Calu3 (cell line): ENCODE measurements at places on chromosomes 5 and 9.

GRCh38 chr5:179530069-179530998, 20.0 kb upstream of the RUFY1 start:
- no peak for DNase-seq

GRCh38 chr5:170421826-170422225, 32.7 kb upstream of the KCNMB1 start:
- no peak for DNase-seq

GRCh38 chr9:126522612-126523356, 90.9 kb upstream of the LMX1B start:
- no peak for DNase-seq

DNA sequence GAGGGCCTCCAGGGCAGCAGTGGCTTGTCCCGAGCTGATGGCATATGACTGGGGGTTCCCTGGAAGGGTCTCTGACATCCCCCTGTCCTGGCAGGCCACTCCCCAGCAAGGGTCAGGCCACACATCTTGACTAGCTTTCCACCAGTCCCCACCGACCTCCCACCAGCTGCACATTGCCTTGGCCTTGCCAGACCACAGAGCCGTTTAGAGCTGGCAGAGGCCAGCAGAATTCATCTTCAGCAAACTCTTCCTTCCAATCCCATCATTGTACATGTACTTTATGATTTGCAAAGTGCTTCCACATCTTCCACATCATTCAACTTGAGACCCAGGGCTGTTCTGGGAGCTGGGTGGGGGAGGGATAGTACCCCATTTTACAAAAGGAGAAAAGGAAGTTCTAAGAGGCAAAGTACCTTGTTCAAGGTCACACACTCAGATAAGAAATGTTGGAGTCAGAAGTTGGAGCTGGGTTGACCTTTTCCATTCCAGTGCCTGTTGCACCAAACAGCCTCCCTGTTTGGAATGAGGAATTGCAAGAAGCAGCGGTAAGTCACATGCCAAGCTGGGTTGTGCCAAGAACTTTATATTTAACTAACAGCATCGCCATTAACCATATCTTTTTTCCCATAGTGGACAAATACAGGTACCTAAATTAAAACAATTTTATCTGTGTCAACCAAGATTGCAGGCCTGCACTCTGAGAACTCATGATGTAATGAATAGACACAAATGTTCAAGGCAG, 25.8 kb upstream of the COL15A1 start:
- no peak for DNase-seq

- no peak for DNase-seq
Measured at GRCh38 chr5:175471628-175472027, 6.7 kb upstream of the SFXN1 start.

- DNase-seq: no peak
Measured at GRCh38 chr9:2072752-2073405, 57.7 kb downstream of the SMARCA2 start.

- DNase-seq: no peak
Measured at GRCh38 chr9:92385477-92385876, 18.9 kb downstream of the OGN start.

DNA sequence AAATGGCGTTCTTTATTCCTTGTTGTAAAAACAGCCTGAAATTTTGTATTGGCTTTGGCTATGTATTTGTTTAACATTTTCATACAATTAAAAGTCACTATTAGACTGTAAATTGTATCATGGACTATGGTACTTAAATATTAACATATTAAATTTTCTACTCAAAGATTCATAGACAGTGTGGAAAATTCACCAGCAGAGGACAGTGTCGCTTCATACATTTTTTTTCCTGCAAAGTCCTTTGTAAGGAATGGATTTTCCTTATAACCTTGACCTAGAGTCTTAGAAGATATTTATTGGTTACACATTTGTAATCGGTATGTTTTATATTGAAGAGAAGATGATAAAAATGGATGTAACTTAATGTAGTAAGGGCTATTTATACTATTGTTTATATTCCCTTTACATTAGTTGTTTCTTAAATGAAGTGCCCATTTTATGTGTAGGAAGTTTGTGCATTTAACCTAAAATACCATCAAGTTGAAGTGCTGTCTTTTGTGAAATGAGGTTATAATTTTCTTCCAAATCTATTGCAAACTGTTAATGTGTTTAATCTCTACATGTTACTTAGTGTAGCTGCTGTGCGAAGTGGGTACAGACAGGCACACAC, 150.1 kb downstream of the KDM4C start:
- no peak for DNase-seq

DNA sequence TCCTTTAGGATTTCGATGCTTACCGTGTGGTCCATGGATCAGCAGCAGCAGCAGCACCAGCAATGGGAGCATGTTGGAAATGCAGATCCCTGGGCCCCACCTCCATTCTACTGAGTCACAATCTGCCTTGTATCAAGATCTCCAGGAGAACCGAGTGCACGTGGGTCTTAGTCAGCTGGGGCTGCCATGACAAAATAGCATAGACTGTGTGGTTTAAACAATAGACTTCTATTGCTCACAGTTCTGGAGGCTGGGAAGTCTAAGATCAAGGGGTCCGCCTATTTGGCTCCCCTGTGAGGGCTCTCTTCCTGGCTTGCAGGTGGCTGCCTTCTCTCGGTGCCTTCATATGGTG, 1.3 kb upstream of the PROP1 start:
- DNase-seq: no peak

GRCh38 chr9:96619124-96619465, 548 bp downstream of the CDC14B start:
- DNase-seq: no peak

DNA sequence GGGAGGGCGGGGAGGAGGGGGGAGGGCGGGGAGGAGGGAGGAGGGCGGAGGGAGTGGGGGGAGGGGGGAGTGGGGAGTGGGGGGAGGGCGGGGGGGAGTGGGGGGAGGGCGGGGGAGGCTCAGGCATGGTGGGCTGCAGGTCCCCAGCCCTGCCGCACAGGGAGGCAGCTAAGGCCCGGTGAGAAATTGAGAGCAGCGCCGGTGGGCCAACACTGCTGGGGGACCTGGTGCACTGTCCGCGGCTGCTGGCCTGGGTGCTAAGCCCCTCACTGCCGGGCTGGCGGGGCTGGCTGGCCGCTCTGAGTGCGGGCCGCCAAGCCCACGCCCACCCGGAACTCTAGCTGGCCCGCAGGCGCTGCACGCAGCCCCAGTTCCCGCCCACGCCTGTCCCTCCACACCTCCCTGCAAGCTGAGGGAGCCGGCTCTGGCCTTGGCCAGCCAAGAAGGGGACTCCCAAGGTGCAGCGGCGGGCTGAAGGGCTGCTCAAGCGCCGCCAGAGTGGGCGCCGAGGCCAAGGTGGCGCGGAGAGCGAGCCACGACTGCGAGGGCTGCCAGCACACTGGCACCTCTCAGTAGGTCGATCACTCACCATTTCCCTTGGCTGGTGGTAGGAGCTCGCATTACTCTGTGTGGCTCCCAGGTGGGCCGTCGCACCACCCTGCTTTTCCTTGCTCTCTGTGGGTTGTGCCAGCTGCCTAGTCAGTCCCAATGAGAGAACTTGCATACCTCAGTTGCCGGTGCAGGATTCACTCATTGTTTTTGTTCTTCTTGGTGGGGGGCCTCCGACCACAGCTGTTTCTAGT, 160.2 kb downstream of the CNTLN start:
- no peak for DNase-seq

GRCh38 chr5:149268928-149269557, 2.6 kb upstream of the AFAP1L1 start:
- DNase-seq: peak; percentile 18

DNA sequence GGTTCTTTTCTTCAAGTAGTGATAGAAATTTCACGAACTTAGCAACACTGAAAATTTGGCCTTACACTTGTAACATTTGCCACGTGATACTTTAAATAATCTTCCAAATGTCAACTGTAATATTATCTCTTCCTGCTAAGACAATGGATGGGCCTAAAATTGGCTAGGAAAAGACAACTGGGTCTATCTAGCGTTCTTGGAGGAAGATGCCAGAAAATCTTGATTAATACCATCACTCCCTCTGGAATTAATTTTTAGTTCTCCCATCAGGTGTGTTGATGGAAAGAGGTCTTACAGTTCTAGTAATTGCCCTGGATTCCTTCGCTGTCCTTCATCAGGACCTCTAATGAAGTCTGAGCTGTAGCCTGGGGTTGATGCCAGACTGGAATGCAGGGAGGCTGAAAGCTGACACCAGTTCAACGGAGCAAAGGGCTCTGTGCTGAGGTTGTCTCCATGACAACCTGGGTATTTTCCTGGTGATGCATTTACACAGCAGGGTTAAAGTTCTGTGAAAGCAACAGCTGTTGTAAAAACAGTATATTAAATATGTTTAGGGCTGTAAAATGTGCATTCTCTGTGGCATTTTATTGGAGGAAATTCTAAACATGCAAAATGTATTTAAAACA, 92.3 kb downstream of the GAS1 start:
- DNase-seq: peak; percentile 45

- DNase-seq: no peak
Measured at GRCh38 chr9:8633784-8634183, 834.2 kb upstream of the DMAC1 start.

GRCh38 chr9:127208416-127208815, 56.2 kb upstream of the GARNL3 start:
- DNase-seq: no peak

- no peak for DNase-seq
Measured at GRCh38 chr9:101480386-101480785, 44.8 kb upstream of the ALDOB start.

GRCh38 chr9:16611001-16611400, 259.5 kb downstream of the BNC2 start:
- no peak for DNase-seq

DNA sequence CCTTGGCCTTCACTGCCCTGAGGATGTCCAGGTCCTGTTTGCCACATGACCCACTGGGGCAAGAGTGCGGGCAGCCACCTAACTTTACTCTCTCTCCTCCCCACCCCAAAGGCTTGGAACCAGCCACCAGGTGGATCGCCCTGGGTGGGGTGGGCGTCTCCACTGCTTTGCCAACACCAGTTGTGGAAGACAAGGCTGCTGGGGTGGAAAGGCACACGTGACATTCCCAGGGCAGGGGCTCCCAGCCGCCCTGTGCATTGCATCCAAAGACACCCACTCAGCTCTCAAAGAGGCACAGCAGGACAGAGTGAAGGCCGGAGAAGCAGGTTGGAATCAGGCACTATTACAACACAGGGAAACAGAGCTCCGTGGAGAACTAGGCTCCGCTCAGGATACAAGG, 162.2 kb downstream of the OLFM1 start:
- no peak for DNase-seq

DNA sequence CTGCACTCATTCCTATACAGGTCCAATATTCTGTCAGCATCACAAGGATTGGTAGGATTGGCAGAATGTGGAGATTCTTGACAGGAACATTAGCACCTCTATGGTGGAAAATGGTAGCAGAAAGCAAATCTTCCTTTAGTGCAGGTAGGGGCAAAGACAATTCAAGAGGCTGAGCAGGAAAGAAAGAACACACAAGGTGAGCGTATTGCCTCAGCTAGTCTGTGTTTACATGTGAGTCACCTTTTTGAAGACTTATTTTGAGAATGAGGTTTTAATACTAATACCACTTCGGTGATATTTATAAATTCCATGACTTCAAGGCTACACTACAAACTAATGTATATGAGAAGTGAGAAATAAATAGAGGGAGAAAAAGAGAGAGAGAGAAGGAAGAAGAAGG, 717.0 kb downstream of the BRINP1 start:
- DNase-seq: no peak

DNA sequence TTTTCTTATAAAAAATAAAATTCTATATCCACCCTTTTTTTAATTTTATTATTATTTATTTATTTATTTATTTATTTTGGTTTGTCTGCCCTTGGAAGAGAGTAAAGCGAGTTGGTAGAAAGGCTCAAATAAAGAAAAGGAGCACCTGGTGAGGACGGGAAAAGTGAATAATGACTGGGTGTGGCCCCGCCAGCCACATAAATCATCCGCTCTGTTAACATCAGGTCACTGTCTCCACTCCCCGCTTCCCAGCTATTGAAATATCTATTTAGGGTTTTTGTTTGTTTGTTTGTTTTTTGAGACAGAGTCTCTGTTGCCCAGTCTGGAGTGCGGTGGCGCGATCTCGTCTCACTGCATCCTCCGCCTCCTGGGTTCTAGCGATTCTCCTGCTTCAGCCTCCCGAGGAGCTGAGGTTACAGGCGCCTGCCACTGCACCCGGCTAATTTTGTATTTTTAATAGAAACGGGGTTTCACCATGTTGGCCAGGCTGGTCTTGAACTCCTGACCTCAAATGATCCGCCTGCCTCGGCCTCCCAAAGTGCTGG, 844 bp downstream of the POLR3G start:
- no peak for DNase-seq

DNA sequence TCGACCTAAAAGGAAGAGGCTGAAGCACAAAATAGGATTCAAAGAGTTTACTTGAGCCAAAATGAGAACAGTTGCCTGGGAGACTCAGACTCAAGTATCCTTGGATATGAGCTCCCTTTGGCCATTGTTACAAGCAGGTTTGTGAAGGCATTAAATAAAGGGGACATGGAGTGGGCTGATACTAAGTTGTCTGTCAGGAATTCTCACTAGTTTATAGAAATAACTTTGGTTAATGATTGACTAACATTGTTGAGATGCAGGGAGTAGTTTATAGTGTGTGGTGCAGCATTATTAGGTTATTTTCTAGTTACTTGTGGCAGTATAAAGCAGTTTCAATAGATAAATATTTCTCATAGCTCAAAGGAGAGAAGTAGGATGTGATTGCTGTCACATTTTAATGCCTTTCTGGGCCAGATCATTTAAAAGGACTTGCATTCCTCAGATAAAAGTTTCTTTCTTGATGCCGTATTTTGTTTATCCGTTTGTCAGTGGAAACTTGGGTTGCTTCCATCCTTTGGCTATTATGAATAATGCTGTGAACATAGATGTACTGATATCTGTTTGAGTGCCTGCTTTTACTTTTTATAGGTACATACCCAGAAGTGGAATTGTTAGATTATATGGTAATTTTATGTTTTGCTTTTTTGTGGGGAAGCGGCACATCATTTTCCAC, 9.1 kb downstream of the AP3S1 start:
- no peak for DNase-seq

DNA sequence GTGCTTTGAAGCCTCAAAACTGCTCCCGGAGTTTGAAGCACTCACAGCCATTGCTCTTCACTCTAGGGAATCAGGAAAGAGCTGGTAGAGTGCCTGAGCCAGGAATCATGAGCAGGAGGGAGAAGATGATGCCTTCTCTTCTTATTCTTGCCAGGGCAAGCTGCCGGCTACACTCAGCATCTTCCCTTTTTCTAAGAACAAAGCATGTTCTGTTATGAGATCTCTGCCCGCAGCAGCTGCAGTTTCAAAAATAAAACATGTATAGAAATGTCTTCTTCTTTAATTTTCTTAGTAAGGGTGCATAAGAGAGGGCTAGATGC, 57.9 kb upstream of the RICTOR start:
- no peak for DNase-seq

GRCh38 chr9:91160181-91160580, 201.5 kb downstream of the AUH start:
- no peak for DNase-seq
